ENCODE measurements at places on chromosomes 4 and X. TPM values are rescaled to one million over a fixed set of nuclear protein-coding genes. Genes with fewer than 3 reads are reported as not detected.
A peak's percentile ranks its signal among the peaks of the same experiment; 100 is the strongest.

AR gene
- total RNA-seq = 0.11 TPM

PRKX gene
- 42.6 TPM for total RNA-seq

AWAT1 gene
- not detected for total RNA-seq

HS3ST1 gene
- total RNA-seq = not detected

NAA10 gene
- 136 TPM for total RNA-seq

GRCh38 chr4:101224358-101225218, 122.7 kb downstream of the PPP3CA start:
- DNase-seq = no peak

DNA sequence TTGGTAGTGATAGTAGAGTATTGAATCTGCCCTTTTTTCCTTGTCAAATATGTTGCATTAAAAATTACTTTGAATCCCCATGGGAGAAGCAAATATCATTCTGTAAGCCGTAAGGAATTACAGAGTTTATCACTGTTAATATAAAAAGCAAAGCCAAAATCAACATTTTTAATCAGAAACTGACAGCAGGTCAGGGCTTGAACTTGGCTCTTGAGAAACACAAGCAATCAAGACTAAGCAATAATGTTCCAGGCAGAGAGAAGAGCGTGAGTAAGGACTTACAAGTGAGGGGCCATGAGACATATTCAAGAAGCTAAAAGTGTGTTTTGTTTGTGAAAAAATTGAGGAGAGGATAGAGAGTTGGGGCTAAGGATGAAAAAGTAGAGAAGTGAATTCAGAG, 68.2 kb downstream of the ARHGAP6 start:
- DNase-seq = no peak

GRCh38 chrX:3231766-3232165, 114.7 kb downstream of the MXRA5 start:
- no peak for DNase-seq

DNA sequence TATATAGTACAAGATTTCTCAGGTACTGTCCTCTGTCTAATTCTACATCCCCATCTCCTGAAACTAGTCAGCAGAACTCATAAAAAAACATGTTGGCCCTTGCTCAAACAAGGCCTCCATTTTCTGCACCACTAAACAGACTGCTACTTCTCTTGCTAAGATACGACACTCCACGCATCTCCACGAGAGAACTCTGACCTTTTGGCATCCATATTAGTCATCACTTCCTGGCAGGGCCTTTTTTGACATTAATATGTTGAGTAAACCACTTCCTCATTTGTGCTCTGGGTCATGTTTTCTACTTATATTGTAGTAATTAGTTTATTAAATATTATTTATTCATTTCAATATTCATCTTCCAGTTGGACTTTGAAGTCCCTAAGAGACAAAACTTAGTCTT, 65.6 kb downstream of the DCAF8L1 start:
- peak; percentile 17 for DNase-seq

- DNase-seq = no peak
These were observed 8.9 kb downstream of the MID2 start for GRCh38 chrX:107834275-107835201.
